ENCODE measurements at places on chromosomes 11 and 22. TPM values are rescaled to one million over a fixed set of nuclear protein-coding genes. Genes with fewer than 3 reads are reported as not detected.

GRCh38 chr22:42754658-42755057 is 34.0 kb upstream of the A4GALT start:
- DNase-seq, result no peak

DNA sequence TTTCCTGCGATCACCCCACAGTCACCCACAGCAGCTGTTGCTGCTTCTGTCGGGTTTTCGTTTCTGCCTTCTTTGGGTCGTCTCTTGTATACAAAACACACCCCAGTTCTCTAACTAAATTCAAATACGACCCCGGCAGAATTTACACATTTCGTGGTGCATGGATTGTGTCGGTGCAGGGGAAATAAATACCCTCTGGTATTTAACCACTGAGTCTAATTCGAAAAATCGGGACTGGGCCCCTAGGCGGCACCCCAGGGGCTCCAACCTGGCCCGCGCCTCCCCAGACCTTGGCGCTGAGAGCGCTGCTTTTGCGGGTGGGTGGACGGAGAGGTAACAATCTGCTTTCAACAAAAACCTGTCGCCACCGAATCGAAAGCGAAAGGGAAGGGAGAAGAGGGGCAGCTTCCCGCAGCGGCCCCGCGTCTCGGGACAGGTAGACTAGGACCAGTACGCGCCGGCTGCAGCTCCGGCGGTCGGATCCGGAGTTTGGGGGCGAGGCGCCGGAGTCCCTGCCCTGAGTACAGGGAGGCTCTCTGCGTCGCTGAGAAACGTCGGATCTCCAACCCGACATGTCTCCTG is 4.4 kb downstream of the ALX4 start:
- no peak for DNase-seq

The VSIG10L2 gene
- total RNA-seq, result not detected

DNA sequence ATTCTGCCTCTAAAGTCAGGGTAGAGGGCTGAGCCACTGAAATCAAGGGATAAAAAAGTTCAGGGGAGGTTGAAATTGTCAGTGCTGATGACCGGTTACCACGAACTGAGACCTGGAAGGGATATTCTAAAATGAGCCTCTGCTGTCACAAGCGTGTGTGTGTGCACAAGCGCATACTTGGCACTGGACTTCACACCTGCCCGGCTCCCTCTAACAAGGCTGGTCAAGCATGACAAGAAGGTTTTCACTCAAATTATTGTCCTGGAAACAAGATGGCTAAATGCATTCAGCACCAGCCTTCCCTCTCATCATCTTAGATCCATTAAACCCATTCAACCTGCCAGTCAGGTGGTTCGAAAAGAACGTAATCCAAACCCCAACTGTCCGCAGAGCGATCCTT is 54.8 kb upstream of the CECR2 start:
- DNase-seq, result no peak

- no peak for DNase-seq
Observed at GRCh38 chr22:39966470-39966869, 6.3 kb downstream of the TMA7B start.

GRCh38 chr22:23542933-23543332 is 37.2 kb downstream of the IGLL1 start:
- DNase-seq, result no peak

DNA sequence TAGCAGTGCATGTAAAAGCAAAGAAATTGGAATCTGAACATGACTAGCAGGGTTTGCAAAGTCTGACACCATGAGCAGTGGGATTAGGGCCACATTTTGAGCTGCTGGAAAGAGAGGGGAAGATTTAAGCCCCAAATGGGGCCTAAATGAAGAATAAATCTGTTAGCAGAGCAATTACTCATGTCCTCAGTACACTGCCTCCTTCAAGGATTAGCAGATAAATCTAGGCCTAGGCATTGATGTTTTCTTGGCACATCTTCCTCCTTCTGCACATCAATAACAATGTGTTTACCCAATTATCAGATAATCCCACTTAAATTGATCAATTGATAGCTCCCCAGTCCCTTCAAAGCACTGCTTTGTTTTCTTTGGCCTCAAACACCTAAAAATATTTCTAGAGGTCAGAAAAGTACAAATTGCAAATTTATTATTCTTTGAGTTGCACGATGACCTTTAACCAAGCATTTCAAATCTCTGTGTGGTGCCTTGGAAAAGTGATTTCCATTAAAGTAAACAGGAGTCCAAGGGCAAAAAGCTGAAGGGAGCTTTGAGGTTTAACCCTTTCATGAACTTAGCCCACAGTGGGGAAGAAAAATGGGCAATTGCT is 514.7 kb upstream of the CHORDC1 start:
- DNase-seq, result no peak

GRCh38 chr22:48072777-48073176 is 1310.3 kb downstream of the TBC1D22A start:
- no peak for DNase-seq

DNA sequence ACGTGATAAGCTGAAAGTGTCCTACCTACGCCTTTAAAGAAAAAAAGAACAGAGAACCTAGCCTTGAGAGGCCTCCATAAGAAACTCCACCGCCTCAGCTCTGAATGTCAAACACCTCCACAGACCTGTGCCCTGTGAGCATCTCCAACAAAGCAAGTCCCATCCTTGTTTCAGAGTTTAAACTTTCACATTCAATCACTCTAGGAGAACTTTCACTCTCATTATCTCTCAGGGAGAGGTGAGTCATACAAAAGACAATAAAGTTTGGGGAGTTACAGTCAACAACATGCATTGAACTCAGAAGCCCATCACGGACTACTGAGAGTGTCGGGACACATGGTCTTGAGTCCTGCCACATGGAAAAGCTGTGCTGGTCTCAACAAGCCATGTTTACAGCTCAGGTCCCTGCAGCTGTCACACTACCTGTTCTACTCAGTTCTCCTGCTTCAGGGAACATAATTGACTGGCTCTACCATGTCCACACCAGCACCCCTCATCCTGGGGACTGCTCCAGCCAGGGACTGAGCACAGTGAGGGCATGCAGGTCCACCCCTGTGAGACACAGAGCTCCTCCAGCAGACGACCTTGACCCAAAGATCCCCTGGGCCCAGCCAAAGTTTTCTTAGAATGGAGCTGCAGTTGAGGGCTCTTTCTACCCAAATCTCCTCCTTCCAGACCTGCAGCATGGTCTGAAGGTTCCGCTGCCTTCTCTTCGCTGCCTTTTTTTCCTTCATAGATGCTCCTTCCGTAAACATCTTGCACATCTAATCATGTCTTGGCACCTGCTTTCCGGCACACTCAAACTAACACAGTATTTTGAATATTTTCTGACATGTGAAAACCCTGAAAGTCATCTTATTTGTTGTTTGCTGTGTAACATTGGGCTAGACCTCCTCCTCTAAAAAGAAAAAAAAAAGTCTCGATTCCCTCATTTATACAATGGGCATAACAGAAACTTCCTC is 114.9 kb downstream of the ETS1 start:
- no peak for DNase-seq

The CELSR1 gene
- total RNA-seq, result 2.7 TPM

DNA sequence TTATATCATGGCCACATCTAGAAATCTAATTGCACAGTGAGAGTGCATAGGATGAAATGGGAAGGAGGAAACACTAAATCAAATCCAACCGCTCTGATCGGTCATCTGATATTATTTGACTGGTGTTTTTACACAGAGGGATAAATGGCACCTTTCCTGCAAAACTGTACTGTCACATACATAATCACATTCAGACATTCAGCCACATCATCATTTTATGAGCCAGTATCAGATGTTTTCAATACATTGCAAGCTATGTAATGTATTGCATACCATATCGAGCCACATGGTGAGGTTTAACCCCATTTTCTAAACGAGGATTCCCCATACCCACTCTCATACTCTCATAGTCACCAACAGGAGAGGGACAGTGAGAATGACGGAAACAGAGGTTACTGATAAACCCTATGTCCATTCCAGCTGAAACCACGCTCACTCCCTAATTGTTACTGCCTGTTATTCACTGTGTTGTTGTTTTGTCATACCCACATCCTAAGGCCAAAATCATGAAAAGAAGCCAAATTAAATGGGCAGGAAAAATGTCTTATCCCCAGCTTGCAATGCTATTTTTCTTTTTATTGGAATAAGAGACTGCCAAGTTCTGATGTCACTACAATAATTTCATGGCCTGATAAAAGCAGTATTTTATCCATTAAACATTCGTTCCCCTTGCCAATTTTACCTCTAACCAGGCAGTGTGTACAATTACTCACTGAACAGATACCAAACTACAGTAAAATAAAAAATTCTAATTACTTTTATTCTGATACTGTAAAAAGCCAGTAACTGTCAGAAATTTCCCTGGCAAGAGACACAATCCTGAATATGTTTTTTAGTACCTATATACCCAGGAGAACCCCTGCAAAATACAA is 9.0 kb downstream of the CDON start:
- DNase-seq, result no peak

The TSPAN18 gene
- 20.0 TPM for total RNA-seq

DNA sequence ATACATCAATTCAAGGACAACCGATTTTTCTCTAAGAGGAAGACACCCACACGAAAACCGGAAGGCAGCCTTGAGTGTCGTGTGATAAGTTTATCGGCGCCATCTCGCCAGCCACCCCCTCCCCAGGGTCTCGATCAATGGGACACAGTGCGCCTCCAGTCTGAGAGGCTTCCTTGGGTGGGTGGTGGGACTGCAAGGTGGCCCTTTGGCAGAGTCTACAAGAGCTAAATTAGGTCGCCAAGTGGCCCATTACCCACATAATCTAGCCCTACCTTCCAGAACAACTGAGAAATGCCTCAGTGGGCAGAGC is 64.0 kb downstream of the CD6 start:
- no peak for DNase-seq

GRCh38 chr11:80814813-80815212 is 1374.0 kb upstream of the TENM4 start:
- no peak for DNase-seq

GRCh38 chr11:100584201-100584985 is 102.7 kb upstream of the ARHGAP42 start:
- no peak for DNase-seq

The PATE4 gene
- total RNA-seq, result not detected

DNA sequence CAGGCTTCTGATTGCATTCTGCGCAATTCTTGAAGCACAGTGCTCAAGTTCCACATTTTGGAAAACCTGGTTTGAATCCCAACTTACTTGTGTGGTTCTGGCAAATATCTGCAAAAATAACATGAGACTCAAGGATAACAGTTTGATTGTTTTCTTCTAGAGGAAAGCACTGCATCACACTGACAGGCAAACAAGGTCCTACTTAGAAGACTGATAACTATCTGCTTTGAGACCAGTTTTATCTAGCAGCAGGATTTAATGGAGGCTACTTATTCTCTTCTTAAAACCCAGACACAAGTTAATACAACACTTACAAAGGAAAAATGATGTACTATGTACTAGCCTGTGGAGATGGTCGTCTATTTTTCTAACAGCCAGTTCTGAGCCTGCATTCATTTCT is 41.4 kb downstream of the RIC3 start:
- DNase-seq, result no peak

The HEPN1 gene
- not detected for total RNA-seq

- DNase-seq, result no peak
Observed at GRCh38 chr11:27309046-27309445, 54.0 kb downstream of the CCDC34 start.

The ACAT1 gene
- 20.8 TPM for total RNA-seq

DNA sequence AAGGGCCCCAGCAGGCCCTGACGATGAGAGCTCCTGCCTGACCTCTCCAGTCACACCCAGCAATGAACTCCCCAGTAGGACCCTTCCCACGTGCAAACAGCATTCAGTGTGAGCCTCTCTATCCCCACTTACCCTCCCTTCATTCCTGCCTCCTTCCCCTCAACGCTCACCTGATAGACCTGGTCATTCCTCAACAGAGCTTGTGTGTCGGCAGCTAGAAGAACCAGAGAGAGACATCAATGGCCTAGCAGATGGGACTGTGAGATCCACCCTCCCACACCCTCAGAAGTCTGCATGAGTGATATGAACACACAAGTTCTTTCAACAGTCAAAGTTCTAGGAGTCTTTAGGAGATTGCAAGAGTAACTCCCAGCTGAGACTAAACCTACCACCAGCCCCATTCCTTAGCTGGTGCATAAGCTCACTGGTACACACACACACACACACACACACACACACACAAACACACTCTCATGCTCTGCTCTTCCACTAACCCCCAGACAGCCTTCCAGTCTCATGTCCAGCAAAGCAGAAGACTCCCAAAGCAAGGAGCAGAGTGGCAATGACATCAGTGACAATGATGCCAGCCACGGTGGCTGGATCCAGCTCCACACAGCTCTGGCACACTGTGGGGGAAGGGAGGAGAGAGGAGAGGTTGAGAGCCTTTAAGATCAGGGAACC is 3.1 kb downstream of the CD3D start:
- DNase-seq, result no peak
